DMS53 (cell line): ENCODE measurements at places on chromosomes 12 and 14.
A peak's percentile ranks its signal among the peaks of the same experiment; 100 is the strongest.

- no peak for DNase-seq
Measured at GRCh38 chr12:68200854-68201253, 24.8 kb downstream of the IL26 start.

GRCh38 chr12:16603260-16603915 is 2.6 kb downstream of the LMO3 start:
- DNase-seq, result peak; percentile 71

GRCh38 chr12:2306012-2306411 is 253.2 kb downstream of the CACNA1C start:
- peak; percentile 45 for DNase-seq

GRCh38 chr12:2586156-2587038 is 208.4 kb upstream of the FKBP4 start:
- no peak for DNase-seq

DNA sequence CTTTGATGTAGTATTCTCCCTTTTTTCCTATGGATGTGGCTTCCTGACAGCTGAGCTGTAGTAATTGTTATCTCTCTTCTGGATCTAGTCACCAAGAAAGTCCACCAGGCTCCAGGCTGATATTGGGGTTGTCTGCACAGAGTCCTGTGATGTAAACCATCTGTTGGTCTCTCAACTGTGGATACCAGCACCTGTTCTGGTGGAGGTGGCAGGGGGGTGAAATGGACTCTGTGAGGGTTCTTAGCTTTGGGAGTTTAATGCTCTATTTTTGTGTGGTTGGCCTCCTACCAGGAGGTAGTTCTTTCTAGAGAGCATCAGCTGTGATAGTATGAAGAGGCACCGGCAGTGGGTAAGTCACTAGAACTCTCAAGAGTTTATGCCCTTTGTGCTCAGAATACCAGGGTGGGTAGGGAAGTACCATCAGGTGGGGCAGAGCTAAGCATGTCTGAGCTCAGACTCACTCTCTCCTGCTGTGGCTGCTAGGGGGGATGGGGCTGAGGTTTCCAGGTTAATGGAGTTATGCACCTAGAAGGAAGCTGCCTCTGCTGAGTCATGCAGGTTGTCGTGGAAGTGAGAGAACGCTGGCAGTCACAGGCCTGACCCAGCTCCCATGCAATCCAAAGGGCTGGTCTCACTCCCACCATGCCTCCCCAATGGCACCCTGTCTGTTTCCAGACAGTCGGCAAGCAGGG is 3.0 kb upstream of the TAS2R14 start:
- peak; percentile 96 for DNase-seq

DNA sequence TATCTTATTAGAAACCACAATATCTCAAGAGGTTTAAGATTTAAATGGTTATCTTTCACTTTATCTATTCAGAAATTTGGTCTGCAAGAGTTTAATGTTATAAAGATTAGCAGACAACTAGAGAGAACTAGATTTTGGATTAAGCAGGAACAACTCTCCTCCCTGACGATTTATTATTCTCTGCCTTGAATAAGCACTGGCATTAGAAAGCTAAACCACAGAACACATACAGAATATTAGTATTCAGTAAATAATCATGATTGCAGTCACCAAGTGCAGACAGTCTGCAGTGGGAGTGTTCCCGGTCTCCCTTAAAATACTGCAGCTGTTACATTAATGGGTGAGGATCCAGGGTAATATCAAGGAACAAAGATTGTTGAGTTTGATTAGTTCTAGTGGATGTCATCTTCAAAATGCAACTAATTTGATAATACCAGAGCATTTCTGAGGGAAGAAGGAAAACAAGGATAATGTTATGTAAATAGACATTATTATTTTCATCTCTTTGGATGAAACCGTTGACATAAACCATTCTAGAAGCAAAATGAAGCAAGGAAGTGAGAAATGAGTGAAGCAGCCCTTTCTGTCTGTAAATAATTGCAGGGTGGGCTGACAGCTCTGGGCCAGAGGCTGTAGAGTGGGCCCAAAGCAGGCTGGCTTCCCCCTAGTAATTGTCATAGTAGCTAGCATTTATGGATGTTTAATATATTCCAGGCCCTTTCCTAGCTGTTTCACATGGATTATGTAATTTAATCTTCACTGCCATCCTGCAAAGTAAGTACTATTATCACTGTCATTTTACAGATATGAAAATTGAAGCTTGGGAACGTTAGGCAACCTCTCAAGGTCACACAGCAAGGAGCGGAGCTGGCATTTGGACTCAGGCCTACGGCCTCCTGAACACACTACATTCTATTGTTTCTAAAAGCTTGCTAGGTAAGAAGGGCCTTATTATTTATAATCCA is 79.4 kb downstream of the DYRK2 start:
- DNase-seq, result no peak

GRCh38 chr12:87323369-87323768 is 705.8 kb downstream of the C12orf50 start:
- no peak for DNase-seq

GRCh38 chr12:122889761-122890520 is 6.0 kb downstream of the VPS37B start:
- no peak for DNase-seq

- peak; percentile 31 for DNase-seq
Measured at GRCh38 chr12:96255077-96255476, 60.9 kb downstream of the ELK3 start.

DNA sequence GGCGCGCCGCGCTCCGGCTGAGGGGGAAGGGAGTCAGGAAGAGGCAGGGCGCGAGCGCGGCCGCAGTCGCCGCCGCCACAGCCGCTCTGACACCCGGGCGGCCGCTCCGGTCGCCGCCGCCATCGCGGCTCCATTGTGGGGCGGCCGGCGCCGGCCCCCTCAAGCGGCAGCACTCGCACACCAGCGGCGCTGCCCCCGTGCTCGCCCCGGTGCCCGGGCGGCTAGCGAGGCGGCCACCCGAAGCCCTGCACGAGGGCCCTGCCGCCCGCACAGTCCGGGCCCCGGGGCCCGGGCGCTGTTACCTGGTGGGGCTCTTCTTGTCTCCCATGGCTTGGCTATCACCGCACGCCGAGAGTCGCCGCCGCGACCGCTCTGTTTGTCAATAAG is 202 bp downstream of the YAF2 start:
- no peak for DNase-seq

DNA sequence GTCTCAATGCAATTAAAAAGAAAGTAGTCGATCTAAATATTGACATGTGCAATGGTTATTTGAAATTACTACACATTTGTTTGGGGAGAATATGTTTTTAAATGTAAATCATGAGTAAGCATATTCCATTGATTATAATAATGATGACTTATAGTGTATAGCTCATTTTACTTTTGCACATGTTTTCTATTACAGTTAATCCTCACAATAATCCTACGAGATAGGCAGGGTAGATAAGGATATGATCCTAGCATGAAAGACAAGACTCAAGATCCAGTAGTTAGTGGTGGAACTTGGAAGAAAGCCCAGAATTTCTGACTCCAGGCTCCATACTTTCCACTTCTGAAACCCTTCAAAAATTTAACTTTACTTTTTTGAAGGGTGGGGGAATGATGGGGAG is 94.0 kb downstream of the NAV3 start:
- DNase-seq, result peak; percentile 14

DNA sequence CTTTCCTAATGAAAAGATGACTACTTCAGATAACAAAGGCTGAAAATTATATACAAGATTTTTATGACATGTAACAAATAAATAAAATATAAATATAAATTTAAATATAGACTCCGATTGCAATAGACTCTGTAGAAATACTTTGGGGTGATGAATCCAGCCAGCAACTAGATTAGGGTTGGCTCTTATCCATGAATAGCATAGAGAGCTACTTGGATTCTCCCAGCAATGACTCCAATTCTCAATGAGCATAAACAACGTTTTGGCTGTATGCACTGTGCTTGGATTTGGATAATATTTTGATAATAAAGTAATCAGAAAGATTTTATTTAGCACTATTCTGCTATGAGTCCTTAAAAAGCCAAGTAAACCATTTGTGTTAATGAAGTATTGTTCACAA is 58.0 kb upstream of the LRFN5 start:
- no peak for DNase-seq

DNA sequence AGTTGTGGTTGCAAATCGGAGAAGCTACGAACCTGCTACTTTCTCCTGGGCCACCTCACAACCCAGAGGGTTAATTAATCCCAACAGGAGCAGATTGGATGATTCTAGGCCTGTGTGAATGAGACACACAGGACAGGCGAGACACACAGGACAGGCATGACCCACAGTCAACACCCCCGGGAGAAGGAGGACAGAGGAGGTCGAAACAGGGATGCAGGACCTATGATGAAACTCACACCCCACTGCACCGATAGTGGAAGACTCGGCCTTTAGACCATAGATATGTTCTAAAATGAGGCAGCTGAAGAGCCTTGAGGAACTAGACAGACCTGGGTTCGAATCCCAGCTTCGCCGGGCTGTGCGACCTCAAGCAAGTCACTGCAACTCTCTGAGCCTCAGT is 11.6 kb downstream of the TMEM119 start:
- DNase-seq, result no peak

GRCh38 chr14:73909681-73910080 is 23.0 kb downstream of the ZNF410 start:
- DNase-seq, result no peak

DNA sequence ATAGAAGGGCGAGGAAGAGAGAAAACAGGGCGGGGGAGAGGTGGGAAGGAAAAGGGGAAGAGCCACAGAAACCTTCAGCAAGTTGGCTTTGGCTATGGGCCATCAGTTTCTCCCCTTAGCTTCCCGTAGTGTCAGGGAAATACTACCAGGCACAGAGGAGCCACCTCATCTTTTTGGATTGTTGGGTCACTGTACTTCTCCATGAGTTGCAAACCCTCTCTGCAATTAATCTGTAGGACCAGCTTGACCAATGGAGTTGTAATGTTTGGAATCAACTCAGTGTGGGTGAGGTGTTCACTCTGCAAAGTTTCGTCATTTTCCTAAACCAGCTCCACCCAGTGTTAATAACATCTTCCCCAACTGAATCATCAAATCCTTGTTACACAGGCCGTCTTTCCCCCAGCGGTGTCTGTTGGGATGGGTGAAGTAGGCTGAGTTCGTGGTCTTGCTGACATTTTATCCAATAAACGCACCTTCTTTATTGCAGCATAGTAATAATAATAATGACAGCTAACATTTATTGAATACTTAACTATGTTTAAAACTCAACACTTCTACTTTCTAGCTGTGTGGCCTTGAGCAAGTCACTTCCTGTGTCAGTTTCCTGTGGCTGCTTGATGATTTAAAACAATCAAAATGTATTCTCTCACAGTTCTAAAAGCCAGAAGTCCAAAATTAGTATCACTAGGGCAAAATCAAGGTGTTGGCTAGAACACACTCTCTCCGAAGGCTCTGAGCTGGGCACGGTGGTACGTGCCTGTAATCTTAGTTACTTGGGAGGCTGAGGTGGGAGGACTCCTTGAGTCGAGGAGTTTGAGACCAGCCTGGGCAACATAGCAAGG is 8.1 kb upstream of the GLTP start:
- DNase-seq, result no peak

- no peak for DNase-seq
Measured at GRCh38 chr12:66803930-66804329, 125.1 kb upstream of the GRIP1 start.

- DNase-seq, result no peak
Measured at GRCh38 chr12:80701388-80701787, 6.0 kb upstream of the MYF6 start.

GRCh38 chr12:31729705-31730104 is 884 bp upstream of the AMN1 start:
- DNase-seq, result peak; percentile 79

GRCh38 chr12:129635021-129635685 is 268.7 kb downstream of the TMEM132D start:
- DNase-seq, result peak; percentile 15

DNA sequence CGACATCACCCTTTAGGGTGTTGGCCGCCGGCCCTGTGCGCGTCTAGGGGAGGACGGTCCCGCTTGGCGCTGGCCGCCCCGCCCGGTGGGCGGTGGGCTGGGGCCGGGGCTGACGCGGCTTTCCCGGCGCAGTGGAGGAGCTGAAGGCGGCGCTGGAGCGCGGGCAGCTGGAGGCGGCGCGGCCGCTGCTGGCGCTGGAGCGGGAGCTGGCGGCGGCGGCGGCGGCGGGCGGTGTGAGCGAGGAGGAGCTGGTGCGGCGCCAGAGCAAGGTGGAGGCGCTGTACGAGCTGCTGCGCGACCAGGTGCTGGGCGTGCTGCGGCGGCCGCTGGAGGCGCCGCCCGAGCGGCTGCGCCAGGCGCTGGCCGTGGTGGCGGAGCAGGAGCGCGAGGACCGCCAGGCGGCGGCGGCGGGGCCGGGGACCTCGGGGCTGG is 3.6 kb downstream of the TNFAIP2 start:
- peak; percentile 80 for DNase-seq

DNA sequence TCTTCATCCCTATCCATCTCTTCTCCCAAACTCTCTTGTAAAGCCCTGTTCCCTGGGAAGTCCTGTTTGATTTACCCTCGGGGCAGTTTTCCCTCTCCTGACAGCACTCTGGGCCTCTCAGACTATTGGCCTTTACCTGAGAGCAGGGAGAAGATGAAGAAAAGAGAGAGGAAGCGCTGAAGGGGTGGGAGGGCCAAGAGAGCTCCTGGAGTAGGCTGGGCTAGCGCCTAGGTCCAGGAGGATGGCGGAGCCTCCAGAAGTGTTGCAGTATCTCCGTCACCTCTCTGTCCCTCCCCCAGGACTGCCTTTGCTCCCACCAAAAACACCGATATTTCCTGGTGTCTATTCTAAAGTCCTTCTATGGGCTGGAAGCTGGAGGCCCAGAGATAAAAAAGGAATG is 5.7 kb upstream of the IGFBP6 start:
- no peak for DNase-seq

DNA sequence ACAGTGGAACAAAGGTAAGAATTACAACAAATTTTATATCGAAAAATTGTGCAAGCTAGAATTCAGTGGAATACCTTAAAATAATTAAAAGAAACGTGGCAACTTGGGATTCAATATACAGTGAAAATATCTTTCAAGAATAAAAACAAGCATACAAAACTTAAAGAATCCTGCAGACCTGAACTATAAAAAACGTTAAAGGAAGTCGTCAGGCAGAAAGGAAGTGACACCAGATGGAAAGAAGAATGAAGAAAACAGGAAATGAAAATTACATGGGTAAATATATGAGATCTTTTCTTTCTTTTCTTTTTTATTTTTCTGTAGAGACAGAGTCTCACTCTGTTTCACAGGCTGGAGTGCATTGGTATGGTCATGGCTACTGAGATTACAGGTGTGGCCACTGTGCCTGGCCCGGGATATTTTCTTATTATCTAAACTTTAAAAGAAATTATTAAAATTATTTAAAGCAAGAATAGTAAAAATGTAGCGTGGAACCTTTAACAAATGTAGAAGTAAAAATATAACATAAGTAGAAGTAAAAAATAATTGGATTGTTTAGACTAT is 4.7 kb downstream of the MGP start:
- DNase-seq, result no peak

- DNase-seq, result no peak
Measured at GRCh38 chr14:104510216-104510615, 69.3 kb upstream of the C14orf180 start.

- no peak for DNase-seq
Measured at GRCh38 chr12:79925492-79925891, 9.4 kb downstream of the PPP1R12A start.

GRCh38 chr12:122366685-122367475 is 55.6 kb downstream of the CLIP1 start:
- DNase-seq, result peak; percentile 90

- no peak for DNase-seq
Measured at GRCh38 chr12:132527186-132527882, 37.4 kb downstream of the FBRSL1 start.

GRCh38 chr12:108907839-108908351 is 28.0 kb downstream of the DAO start:
- DNase-seq, result no peak
